NCI-H187 (cell line): ENCODE measurements at places on chromosomes 2 and 18.

GRCh38 chr2:144225076-144225475, 294.8 kb downstream of the ZEB2 start:
- no peak for DNase-seq

- DNase-seq = no peak
Observed at GRCh38 chr2:64092502-64092901, 51.7 kb downstream of the PELI1 start.

DNA sequence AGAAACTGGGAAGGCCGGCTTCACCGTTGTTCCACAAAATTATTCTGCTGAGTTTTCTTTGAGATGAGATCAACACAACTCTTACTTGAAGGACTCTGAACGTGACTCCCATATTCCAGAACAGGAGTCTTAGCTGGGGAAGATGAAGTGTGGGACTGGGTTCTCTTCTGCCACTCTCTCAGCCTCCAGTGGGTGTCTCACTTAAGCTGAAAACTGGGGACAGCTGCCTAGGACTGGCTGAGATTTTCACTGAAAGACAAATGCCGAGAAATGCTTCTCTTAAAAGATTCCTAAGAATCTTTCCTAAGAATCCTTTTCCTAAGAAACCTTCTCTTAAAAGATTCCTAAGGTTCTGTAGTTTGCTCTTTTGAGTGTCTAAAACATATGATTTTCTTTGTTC, 156.6 kb upstream of the LHCGR start:
- no peak for DNase-seq

GRCh38 chr2:173966274-173967098, 1.3 kb upstream of the SP3 start:
- DNase-seq = no peak
